ENCODE measurements at places on chromosomes 16 and 17. TPM values are rescaled to one million over a fixed set of nuclear protein-coding genes. Genes with fewer than 3 reads are reported as not detected.

GRCh38 chr17:20825539-20825938 is 217.3 kb downstream of the USP22 start:
- no peak for DNase-seq

Gene AOC2
- total RNA-seq = 0.72 TPM

DNA sequence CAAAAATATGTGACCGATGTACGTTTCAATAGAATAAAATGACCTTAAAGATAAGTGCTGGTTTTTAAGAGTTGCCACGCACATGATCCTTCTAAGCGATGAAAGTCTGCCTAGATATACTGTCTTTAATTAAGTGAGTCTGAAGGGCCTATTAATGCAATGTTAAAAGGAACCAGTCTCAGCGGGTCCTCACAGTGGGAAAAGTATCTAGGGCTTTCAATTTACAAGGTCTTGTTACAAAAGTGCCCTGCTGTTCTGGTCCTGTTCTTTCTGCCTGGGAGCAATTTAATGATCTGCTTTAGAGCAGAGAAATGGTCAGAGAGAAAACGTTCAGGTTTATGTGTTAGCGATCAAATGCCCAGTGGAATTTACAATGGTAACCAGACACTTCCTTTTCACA is 864.0 kb downstream of the KCNJ2 start:
- no peak for DNase-seq

Gene ZMYND15
- total RNA-seq = 1.4 TPM

Gene UTS2R
- not detected for total RNA-seq

GRCh38 chr16:53232826-53233529 is 178.2 kb downstream of the CHD9 start:
- no peak for DNase-seq

Measured in osteoblast (primary cell).